Left forelimb (tissue), 1 donor: ENCODE measurements at places on chromosomes 7 and 10.

DNA sequence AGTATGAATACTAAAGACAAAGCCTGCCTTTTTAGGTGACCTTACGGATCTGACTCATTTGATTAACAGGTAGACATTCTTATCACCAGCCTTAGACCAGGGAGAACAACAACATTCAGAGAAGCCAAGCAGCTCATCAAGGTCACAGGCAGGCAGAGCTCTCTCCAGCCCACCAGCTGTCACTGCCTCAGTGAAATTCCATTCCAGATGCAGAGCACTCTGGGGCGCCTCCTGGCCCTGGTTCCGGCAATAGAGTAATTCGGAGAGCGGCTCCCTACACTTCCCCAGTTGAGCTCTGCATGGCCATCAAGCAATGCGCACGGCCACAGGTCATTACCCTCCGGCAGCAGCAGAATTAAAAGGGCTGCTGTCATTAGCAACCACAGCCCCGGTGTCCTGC is 164.7 kb downstream of the TCERG1L start:
- DNase-seq = no peak

DNA sequence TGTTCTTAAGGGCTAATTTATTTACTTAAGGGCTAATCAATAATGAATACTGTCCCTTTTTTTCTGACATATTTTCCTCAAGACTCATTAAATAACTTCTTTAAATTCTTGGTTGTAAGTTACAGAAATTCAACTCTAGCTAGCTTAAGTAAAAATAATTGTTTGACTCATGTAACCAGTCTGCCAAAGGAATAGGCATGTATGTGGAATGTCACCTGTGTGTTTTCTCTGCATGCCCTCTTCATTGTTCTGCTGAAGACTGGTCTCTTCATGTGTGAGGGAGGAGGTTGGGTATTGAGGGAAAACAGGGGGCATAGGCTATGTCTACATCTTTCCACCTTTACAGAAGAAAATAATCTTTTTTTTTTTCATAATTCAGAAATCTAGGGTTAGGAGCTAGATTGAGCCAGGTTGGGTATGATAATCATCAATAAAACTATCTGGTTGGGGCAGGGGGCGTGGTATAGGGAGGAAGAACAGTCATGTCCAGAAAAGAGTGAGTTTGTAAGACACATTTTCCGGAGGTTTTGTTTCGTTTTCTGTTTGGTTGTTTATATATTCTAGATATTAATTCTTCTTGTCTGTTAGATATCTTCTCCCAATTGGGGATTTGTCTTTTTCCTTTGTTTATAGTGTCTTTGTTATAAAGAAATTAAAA is 37.9 kb downstream of the EXOC4 start:
- DNase-seq = no peak

- DNase-seq = no peak
Observed at GRCh38 chr7:50282813-50283605, 21.5 kb upstream of the IKZF1 start.

GRCh38 chr7:50474382-50475160 is 24.4 kb upstream of the FIGNL1 start:
- no peak for DNase-seq

DNA sequence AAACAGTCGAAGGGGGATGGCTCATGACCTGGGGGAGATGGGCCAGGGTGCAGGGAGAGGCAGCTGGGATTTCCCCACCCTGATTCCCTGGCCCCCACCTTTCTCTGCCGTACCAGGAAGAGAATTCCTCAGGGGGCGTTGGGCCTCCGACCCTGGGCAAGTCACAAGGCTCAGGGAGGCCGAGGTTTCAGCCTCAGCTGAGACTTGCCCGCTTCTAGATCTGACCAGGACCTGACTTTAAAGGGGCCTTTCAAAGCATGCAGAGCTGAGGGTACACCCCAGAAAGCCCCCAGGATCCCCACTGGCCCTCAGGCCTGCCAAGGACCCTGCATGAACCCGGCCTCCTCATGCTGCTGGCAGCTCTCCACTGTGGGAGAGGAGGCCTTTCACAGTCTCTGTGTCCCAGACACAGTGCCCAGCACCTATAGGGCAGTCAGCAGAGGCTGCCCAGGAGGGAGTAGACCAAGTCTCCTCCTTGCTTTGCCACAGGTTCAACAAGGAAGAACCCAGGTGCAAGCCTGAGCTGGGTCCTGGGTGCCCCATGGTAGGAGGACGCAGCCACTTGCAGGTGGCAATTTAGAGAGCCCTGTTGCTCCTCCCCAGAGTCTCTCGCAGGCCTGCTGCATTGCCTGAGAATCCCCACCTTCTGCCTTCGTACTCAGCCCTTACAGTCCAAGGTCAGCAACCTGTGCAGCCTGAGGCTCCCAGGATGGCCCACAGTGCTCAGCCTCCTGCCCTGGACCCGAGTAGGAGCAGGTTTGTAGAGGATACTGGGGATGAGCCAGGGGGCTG is 89.3 kb downstream of the CHST15 start:
- peak; percentile 53 for DNase-seq

GRCh38 chr7:118104812-118105441 is 79.0 kb upstream of the LSM8 start:
- no peak for DNase-seq

GRCh38 chr7:140983802-140984201 is 30.9 kb downstream of the MRPS33 start:
- DNase-seq = no peak
